ENCODE measurements at places on chromosomes 5 and 9.

GRCh38 chr9:114434878-114435311, 47.1 kb upstream of the AKNA start:
- no peak for DNase-seq

- no peak for DNase-seq
Measured at GRCh38 chr5:66987949-66988838, 208.4 kb downstream of the CD180 start.

GRCh38 chr5:120465436-120465961, 1.4 kb downstream of the PRR16 start:
- no peak for DNase-seq

- no peak for DNase-seq
Measured at GRCh38 chr9:136412962-136413361, 2.5 kb downstream of the PMPCA start.

DNA sequence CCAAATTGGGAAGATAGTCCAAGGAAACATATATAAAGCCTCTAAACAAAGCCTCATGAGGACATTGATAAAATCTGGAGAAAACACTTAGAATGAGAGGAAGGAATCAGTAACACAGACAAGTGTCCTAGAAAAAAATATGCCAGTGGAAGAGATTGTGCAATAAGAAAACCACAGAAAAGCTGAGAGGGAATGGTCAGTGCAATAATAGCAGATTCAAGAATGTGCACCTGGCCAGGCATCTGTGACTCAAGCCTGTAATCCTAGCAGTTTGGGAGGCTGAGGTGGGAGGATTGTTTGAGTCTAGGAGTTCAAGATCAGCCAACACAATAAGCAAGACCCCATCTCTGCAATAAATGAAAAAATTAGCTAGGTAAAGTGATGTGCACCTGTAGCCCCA, 691.2 kb upstream of the CDH6 start:
- DNase-seq: no peak
